KBM-7 (cell line): ENCODE measurements at places on chromosomes 12 and 14.

GRCh38 chr14:64463873-64464272 lies 1.4 kb upstream of the AKAP5 start:
- DNase-seq = no peak

DNA sequence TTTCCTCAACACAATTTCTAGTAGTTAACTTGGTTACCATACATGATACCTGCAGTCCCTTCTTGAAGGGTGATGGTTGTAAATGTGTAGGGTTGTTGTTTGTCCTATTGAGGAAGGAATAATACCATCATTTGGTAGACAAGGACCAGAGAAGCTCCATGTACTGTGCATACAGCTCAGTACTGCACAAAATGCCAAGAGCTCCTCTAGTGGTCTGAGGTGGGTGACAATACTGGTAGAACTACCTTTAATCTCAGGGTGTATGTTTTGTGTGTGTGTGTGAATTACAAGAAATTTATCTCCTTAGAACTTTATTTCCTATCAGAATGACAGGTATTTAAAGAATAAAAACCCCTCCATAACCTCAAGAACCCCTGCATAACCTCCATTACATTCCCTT lies 575.3 kb downstream of the TMTC2 start:
- DNase-seq = no peak

DNA sequence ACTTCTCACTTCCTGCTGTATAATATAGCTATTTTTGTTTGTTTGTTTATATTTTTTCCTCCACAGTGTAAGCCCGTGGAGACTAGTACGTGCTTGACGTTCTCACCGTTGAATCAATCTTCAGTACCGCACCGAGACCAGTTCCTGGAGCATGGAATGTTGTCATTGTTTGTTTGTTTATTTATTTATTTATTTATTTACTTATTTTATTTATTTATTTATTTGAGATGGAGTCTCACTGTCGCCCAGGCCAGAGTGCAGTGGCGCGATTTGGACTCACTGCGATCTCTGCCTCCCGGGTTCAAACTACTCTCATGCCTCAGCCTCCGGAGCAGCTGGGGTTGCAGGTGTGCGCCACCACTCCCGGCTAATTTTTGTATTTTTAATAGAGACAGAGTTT lies 506.6 kb upstream of the TMEM132C start:
- no peak for DNase-seq

DNA sequence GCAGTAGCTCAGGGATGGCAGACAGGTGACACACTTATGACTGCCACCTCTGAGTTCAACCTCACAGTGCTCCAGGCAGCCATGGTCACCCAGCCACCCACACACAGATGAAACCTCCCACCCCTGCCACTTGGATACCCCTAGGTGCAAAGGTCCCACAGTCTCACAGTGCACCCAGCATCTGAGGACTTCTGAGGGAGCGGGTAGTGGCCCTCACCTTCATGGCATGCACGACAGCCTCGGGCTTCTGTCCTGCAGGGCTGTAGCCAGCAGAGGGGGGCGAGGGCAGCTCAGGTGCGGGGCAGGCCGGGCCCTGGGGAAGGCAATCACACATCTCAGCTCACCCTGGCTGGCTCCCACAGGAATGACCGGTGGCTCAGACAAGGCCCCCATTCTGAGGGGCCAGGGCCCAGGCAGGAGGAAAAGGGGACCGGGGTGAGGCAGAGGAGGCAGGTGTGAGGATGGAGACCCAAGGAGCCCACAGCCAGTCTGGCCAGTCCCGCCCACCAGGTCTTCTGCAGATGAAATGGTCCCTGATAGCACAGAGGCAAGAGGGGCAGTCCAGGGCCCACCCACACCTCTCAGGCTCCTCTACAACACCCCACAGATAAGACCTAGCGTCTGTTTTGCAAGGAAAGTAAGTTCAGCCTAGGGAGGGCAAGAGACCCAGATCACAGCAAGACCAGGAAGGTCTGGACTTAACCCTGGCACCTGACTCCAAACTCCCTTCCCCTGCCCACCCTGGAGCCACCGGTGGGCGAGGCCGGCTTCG lies 35.8 kb downstream of the CCNK start:
- no peak for DNase-seq

- DNase-seq = no peak
Observed at GRCh38 chr12:118109088-118109487, 5.3 kb upstream of the VSIG10 start.

- DNase-seq = no peak
Observed at GRCh38 chr12:1034243-1034642, 43.2 kb downstream of the ERC1 start.

GRCh38 chr14:94926176-94926575 lies 156.3 kb upstream of the GSC start:
- DNase-seq = no peak

GRCh38 chr12:30969606-30970395 lies 43.3 kb downstream of the TSPAN11 start:
- no peak for DNase-seq

GRCh38 chr12:47744778-47745436 lies 13.8 kb downstream of the RAPGEF3 start:
- no peak for DNase-seq

DNA sequence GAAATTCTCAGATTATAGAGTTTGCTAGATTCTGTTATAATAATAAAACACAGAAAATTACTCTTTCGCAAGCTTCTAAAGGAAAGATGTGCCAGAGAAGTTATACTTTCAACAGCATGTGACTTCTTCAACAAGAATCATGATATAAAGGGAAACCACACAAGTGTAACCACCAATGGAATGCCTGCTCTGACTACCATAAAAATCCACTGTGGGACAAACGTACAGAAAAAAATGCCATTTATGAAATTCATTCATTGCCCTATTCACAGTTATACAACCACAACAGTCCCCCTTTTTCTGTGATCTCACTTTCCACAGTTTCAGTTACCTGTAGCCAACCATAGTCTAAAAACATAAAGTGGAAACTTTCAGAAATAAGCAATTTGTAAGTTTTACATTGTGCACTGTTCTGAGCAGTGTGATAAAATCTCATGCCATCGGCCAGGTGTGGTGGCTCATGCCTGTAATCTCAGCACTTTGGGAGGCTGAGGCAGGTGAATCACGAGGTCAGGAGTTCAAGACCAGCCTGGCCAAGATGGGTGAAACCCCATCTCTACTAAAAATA lies 3.2 kb downstream of the CATSPERB start:
- DNase-seq = no peak

DNA sequence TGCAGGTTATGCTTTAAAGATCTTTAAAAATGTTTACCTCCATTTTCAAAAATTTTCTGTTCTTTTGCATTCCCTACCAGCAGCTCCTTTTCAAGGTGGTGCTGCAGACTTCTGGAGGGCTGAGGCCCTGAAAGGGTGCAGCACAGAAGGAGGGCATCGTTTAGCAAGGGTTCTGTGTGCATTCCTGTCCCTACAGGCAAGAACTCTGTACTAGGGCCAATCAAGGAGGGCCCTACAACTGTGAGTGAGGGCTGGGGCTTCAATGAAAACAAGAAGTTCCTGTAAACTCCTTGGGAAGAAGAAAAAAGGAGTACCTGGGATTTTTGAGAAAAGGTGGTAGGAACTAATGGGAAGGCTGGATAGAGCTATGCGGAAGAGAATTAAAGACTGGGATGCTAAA lies 50.7 kb upstream of the CSRP2 start:
- no peak for DNase-seq

GRCh38 chr12:127107744-127108143 lies 1159.2 kb upstream of the TMEM132C start:
- no peak for DNase-seq

DNA sequence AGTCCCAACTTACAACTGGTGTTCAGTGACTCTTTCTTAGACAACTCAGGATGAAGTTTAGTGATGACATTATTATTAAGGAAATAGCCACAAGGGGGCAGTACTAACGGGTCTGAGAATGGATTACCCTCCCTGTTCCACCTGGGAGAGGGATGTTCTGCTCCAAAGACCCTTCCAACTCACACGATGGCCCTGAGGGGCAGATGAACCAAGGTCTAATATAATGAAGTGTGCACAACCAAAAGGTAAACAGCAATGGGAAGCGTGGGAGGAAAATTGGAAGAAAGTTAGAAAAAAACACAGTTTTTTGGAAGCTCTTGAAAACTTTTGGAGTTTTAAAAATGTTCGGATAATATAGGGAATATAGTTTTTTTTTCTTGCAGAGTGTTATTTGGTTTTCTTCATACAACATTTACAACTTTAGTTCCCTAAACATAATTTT lies 24.0 kb downstream of the FGF6 start:
- peak; percentile 75 for DNase-seq

DNA sequence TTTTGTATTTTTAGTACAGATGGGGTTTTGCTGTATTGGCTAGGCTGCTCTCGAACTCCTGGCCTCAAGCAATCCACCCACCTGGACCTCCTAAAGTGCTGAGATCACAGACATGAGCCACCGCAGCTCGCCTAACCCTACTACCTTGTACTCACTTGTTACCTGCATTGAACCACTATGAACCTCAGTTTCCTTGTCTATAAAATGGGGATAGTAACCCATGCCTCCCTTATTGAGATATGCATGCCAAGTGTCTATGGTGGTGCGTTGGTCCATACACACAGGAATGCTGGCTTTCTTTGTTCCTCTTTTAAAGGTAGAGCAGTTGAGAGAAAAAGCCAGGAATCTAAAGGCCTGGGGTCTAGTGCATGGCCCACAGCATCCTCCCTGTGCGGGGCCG lies 40.9 kb downstream of the KDM2B start:
- DNase-seq = no peak

DNA sequence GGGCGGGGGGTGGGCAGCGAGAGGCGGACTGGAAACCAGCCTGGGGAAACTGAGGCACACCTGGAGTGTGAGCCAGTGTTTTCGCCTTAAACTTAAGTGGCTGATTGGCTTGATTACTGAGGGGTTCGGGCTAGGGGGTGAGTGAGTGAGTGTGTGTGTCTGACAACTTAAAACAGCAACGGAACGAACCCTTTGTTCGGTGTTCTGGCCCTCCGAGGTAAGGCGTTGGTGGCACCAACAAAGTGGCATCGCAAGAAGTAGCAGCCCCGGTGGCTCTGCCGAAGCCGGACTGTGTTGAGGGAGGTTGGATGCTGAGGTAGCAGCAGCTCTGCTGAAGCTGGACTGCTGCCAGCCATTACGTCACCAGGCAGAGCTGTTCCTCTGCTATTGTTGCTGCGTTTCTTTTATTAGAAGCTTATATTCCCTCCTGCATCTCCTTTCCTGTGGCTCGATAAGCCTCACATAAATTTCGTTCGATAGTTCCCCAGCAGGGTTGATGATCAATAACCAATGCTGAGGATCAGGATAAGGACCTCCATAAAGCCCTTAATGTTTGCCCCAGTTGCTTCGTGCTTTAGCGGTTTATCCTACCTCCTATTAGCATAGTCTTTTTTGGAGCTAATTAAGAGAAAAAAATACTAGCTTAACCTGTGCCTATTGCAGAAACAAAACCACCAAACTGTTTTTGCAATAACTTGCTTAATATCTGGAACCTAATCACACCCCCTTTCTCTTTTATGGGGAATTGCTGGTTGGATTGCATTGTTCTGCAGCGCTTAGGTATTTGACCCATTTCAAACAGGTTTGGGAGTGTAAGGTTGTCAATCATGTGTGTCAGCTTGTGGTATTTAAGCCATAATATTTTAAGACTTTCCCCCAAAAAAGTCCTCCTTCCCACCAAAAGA lies 1.3 kb downstream of the GPR137C start:
- DNase-seq = peak; percentile 77
